ENCODE measurements at places on chromosomes 2 and 18.

DNA sequence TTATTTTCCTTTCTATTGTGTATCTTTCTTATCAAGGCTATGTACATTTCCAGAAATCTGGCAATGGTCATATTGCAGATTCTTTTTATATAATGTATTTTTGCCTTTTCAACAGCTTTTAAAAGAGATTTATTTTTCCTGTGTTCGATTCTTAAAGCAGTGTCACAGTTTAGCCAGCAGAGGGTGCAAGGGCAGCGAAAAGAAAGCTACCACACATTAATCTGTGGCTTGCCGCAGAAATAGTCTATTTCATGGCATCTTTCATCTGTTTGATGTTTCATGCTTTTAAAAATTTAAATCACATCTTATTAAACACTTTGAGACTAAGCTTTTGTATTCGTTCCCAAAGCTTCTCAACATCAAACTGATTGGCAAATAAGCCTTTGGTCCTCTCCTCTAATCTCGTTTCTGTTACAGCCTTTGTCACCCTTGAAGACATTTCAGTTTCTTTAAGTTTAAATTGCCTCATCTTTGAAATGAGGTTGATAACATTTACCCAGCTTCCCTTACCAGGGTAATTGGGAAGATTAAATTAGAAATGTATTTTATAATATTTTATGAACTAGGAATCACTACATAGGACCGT is 73.3 kb downstream of the PIK3C3 start:
- peak; percentile 36 for DNase-seq

DNA sequence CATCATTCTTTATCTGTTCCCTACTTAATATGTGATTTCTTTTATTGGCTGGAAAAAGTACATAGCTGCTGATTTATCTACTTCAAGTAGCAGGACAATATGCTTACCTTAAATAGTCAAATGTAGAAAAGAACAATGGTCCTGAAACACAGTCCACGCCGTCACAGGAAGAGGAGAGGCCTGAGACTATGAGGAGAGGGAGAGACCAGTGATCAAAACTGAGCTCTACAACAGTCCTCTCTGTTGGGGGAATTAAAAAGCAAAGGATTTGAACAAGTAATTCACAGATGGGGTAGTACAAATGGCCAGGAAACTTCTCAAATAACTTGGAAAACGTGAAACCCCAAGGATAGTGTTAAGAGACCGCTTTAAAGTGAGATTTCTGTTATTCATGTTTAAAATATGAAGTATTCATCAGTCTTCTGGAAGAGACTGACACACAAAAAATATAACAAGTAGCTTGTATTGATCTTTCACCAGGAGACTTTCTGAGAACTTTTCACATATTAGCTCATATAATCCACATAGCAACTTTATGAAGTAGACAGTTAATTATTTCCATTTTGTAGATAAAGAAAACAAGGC is 20.2 kb downstream of the SCYGR8 start:
- no peak for DNase-seq

GRCh38 chr18:43893001-43893637 is 615.8 kb upstream of the SYT4 start:
- DNase-seq, result no peak

DNA sequence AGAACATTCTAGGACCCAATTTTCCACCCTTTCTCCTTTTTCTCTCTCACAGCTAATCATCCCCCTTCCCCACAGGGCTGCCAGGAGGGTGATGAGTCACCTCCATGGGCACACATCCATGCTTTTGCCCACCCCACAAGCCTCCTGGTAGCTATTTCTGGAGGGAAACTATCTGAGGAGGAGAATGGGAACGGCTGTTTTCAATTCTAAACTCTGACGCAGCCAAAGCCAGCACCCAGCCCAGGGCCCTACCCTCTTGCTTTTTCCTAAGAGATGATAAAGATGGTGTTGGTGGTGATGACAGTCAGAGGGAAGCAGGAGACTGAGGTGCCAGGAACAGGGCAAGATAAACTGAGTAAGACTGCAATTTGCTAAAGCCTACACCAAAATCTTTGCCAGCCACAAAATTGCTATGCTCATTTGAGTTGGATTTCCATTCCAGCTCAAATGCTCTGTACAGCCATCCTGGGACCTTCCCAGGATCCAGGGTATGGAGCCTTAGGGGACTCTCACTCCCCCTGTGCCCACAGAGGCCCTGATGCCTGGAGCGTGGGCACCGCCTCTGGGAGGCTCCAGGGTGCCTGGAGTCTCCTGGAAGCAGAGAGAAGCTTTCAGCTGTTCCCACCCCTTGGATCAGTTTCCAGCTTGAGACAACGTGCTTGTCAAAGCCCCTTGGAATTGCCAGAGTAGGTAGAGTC is 62.0 kb upstream of the FZD7 start:
- DNase-seq, result no peak

DNA sequence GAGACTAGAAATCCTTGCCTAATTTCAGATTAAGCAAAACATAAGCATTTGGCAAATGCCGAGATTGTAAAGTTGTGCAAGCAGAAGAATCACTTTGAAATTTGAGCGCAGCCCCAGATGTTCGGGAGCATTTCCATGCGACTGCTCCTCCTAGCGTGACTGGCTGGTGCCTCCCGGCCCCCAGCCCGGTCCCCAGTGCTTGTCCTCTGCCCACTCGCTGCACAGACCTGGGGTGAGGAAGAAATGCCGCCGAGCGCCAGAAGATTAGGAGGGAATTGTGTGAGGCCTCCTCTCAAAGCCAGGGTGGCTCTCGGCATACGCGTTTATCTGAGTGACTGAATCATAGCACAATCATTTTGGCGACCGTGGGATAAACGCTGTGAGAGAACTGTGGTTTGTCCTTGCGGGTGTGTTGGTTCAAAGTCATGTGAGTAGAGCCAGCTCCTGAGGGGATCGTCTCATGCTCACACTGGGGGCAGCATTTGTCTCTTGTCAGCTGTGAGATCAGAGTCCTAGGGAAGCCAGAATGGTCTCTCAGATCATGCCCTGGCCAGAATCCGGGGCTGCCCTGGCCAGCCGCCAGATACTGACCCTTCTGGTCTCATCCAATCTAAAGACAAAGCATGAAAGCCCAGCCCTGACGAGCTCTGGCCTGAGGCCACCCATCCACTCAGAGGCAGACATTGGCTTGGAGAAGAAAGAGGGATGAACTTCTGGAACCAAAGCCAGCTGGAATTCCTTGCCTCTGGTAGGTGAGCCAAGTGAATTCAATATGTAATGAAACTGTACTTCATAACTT is 189.3 kb downstream of the SH3RF3 start:
- DNase-seq, result no peak

DNA sequence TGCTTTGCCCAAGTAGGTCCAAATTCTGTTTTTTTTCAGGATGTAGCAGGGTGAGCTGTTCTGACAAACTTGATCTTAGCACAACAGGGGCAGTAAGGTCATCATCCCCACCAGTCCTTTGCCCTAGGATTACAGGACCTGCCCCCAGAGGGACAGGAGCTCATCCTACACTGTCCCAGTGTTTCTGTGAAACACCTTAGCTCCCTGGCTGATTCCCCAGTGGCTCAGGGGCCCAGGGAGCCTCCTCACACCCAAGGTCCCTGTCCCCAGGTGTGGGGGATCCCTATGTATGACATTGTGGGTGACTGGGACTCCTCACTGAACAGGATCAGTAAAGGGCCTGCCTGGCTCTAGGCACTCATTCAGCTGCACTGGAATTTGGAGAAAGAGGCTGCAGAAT is 191.2 kb downstream of the ANKRD30B start:
- DNase-seq, result no peak

DNA sequence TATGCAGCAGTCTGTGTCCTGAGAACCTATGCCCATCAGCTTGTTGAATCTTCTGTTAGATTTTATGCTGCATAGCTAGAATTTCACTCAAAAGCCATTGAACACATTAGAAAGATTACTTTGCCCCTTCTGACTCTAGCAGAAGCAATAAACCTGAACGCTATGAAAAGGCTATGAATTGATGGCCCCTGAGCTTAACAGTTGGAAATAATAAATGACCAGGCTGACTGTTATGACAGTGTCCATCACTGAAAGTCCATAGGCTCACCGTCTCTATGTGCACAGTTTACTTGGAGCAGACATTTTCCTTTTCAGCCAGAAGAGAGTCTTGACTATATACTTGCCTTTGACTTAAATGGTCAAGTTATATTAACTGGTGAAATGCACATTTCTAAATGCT is 1618.8 kb upstream of the ACVR2A start:
- no peak for DNase-seq

DNA sequence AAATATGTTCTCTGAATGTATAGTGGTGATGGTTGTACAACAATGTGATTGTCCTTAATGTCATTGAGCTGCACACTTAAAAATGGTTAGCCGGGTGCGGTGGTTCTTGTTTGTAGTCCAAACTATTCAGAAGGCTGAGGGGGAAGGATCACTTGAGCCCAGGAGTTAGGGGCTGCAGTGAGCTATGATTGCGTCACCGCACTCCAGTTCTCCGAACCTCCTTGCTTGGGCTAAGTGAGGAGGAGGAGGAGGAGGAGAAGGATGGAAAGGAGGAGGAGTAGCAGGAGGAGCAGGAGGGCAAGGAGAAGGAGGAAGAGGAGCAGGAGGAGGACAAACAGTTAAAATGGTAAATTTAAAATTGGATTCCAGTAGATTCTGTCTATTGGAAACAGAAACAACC is 10.5 kb downstream of the SLC14A1 start:
- no peak for DNase-seq

- no peak for DNase-seq
Observed at GRCh38 chr2:25926984-25927756, 48.9 kb upstream of the ASXL2 start.

GRCh38 chr2:19973466-19973865 is 16.4 kb downstream of the WDR35 start:
- no peak for DNase-seq

GRCh38 chr2:69525261-69525660 is 88.0 kb upstream of the NFU1 start:
- DNase-seq, result no peak

DNA sequence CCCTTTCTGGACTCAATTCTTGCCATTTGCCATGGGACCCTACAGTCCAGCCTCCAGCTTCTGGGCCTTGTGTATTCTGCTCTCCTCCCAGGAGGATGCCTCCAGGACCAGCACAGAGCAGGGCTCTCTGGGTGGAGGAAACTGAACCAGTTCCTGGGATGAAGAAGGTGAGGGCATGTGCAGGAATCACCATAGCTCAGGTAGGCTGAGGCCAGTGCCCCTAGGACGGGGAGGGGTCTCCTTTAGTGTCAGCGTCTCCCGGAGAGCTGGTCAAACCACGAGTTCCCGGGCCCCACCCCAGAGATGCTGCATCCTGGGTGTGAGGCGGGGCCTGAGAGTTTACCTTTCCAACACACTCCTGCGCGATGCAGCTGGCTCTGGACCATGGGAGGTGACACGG is 5.8 kb upstream of the PRELID3A start:
- DNase-seq, result no peak

DNA sequence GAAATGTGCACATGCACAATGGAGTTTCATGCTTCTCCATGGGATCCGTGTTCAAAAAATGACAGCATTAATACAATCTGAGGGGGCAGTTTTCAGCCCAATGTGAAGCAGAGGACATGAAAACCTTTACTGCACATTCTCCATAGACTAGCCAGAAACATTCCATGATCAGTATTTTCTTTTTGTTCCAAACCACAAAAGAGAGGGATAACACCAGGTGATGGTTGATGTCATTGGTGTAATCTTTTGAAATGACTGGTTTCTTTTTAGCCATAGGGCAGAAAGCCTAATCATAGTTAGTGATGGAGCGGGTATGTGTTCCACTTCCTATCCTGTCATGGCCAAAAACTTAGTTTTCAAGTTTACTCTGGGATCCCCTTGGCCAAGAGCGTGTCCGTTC is 1.8 kb upstream of the KYNU start:
- no peak for DNase-seq

- DNase-seq, result no peak
Observed at GRCh38 chr2:134128746-134129145, 125.1 kb upstream of the MGAT5 start.

DNA sequence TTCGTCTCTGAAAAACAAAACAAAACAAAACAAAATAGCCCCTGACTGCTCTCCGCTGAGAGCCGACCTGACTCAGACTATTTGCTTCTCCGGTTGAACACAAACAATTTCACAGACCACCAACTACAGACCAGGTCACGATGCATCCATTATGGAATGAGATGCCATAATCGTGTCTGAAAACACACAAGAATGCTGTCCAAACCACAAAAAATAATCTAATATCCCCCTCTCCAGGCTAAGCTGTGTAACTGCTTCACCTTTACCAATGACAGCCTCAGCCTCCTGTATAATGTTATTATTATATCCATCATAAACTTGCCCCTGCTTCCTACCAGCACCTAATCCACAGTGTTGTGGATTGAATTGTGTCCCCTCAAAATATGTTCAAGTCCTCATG is 114.7 kb downstream of the DNAH6 start:
- DNase-seq, result no peak

DNA sequence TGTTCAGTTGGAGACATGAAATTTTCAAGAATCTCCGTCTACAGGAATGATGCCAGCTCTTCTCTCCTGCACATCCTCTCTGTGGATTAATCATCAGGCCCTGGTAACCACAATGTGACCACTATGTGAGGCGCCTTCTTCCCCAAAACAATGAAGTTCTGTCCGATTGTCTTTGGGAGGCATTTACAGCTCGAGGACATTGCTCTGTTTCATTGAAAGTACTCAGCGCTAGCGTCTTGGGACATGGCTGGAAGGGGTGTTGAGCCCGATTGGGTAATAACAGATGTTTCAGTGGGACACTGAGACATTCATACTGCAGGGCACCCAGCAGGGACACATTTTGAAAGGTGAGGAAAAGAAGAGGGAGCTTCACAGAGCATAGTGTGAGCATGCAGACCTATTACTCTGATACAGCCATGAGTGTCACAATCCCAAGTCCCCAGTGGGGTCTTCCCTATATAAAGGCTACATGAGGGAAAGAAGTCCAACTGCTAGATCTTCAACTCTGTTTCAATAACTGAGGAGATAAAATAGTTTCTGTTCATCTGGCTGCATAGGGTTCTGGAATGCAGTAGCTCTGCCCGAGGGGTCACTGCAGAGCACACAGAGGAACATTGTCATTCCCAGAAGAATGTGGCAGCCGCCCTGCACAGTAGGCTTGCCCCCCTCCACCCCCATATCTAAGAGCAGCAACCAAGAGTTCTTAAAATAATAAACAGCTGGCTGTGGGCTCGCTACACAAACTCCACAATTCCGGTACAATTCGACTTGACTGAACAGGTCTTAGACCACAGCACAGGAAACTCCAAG is 237.3 kb downstream of the OSR1 start:
- no peak for DNase-seq

DNA sequence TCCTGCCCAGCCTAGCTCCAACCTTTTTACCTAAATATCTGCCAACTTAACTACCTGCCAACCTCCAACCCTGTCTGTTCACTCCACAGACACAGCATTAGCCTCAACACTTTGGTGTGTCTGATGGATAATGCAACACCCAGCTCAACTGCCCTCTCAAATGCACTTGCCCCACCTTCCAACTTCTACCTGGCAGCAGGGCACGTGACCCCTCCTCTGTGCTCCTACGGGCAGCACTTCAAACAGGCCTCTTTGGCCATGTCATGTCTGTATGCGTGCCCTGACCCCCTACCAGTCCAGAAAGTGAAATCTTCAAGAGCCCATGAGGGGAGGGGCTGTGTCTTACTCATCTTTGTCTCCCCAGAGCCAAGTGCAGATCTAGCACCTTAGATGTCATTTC is 25.5 kb downstream of the RNF149 start:
- DNase-seq, result no peak

- no peak for DNase-seq
Observed at GRCh38 chr2:127610561-127610960, 35.4 kb upstream of the GPR17 start.

All from activated CD4-positive, alpha-beta T cell treated with anti-CD3 and anti-CD28 coated beads for 48 hours (primary cell).